Osteoblast (primary cell): ENCODE measurements at places on chromosomes 2 and 18.

DNA sequence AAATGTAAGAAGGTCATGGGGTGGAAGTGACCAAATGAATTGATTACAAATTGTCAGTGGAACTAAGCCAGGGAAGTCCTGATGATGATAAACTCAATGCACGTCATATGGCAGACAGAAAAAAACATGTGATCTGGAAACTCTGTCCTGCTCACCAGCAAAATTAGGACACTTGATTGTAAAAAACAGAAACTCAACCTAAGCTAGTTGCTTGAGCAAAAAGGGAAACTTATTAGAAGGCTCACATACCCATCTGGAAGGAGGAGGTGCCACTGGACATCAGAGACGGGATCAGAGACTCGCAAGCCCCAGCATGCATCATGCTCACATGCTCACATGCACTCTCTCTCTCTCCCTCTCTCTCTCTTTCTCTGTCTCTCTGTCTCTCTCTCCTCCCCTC, 96.8 kb downstream of the SP3 start:
- H3K36me3 ChIP-seq, result no peaks in the 10 kb centered on the region
- H3K4me3 ChIP-seq, result no peak overlapping the region
- H3K27ac ChIP-seq, result no peak overlapping the region
- H3K4me1 ChIP-seq, result no peaks in the 10 kb centered on the region

DNA sequence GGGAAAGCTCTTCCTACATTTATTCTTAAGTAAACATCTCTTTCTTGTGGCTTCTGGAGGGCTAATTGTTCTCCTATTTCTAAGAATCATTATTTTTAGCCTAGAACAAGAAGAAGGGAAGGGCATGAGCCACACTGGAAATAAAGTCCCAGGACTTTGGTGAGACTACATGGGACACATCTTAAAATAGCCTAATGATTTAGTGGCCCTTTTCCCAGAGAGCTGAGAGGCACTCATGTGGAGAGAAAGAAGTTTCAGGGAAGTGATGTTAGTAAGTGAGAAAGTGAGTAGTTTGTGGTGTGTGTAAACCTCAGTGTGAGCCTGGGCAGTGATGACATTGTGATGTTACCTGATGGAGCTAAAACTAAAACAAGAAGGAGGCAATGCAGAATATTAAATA, 14.6 kb downstream of the ITGA4 start:
- DNase-seq, result no peak
- H3K4me1 ChIP-seq, result no peaks in the 10 kb centered on the region
- no peaks in the 10 kb centered on the region for H3K27me3 ChIP-seq
- no peaks in the 10 kb centered on the region for H3K36me3 ChIP-seq

DNA sequence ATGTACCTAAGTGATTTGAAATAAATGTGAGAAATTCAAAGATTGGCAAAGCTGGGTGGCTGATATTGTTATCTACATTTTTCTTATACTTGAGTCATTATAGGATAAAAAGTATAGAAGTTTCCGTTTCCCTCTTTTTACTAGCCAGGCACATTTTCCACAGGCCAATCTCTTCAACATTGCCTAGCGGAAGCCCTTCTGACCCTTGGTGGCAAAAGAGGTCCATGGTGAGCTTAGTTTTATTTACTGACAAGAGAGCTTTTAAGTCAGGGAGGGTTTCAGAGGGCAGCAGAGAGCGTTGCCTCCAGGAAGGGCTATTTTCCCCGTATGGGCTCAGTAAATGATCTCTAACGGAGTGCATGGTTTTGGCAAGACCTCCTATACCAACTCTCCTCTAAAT, 15.1 kb upstream of the RHOB start:
- peaks cover 10% of the 10 kb centered on the region for H3K27me3 ChIP-seq
- no peak overlapping the region for H3K27ac ChIP-seq
- no peaks in the 10 kb centered on the region for H3K36me3 ChIP-seq
- no peak for DNase-seq

GRCh38 chr2:234502285-234502918, 5.5 kb upstream of the ARL4C start:
- H3K27ac ChIP-seq, result no peak overlapping the region
- peaks cover 10% of the 10 kb centered on the region for H3K4me1 ChIP-seq
- H3K36me3 ChIP-seq, result no peaks in the 10 kb centered on the region
- DNase-seq, result no peak
- no peak overlapping the region for H3K4me3 ChIP-seq

GRCh38 chr18:57029761-57030160, 117.1 kb upstream of the BOD1L2 start:
- no peaks in the 10 kb centered on the region for H3K27me3 ChIP-seq
- H3K4me3 ChIP-seq, result no peak overlapping the region
- no peak overlapping the region for H3K27ac ChIP-seq
- DNase-seq, result no peak
- peaks cover 5% of the 10 kb centered on the region for H3K4me1 ChIP-seq
